ENCODE measurements at places on chromosomes 5 and 9.

- no peak for DNase-seq
Observed at GRCh38 chr5:169139480-169140050, 161.4 kb downstream of the SLIT3 start.

DNA sequence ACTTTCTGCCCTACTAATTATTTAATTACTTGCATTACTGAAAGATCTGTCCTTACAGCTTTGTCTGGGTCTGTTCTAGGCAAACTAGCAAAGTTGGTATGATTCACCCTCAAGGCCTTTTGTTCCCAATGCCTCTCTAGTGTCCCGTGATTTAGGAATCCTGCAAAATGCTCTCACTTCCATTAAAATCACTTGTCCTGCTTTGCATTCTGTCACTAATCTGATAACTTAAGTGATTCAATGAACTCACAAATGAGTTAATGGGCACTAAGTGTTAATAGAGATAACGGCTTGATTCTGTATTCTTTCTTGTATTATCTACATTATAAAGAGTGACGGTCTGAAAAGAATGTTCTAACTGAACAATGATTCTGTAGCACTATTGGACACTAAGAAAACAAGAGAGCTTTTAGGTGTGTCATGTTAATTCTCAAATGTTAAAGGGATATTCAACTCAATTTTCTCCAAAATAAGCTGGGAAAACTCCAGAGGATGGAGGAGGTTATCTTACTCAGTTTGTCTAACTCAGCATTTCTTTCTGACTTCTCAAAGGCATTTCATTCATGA lies 697.3 kb downstream of the CETN3 start:
- no peak for DNase-seq

GRCh38 chr9:17394881-17395510 lies 183.9 kb upstream of the SH3GL2 start:
- DNase-seq: no peak

DNA sequence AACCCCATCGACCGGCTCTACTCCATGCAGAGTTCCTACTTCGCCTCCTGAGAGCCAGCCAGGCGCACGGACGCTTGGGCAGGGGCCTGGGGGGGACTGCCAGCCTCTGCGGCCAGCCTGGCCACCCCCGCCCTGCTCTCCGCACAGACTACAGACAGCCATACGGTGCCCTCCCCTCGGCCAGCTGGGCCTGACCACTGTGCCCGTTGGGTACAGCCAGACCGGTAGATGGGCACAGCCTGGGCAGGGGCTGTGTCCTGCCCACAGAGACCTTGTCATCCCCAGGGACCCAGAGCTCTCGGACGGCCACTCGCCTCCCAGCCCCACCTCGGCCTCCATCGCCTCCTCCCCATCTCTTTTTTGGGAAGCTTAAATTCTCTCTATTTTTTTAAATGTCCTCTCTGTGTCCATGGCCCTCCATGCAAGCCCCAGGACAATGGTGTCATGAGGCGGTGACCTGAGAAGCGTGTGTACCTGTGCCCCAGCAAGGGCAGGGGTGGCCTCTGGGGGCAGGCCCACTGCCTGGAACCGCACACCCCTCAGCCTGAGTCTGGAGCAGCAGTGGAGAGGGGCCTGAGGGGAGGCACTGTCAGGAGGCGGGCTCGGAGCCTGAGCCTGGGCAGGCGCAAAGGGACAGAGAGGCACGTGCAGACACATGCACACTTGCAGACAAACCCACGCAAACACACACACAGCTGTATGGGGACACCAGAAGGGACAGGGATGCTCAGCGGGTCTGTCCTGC lies 82.8 kb downstream of the LMX1B start:
- no peak for DNase-seq

DNA sequence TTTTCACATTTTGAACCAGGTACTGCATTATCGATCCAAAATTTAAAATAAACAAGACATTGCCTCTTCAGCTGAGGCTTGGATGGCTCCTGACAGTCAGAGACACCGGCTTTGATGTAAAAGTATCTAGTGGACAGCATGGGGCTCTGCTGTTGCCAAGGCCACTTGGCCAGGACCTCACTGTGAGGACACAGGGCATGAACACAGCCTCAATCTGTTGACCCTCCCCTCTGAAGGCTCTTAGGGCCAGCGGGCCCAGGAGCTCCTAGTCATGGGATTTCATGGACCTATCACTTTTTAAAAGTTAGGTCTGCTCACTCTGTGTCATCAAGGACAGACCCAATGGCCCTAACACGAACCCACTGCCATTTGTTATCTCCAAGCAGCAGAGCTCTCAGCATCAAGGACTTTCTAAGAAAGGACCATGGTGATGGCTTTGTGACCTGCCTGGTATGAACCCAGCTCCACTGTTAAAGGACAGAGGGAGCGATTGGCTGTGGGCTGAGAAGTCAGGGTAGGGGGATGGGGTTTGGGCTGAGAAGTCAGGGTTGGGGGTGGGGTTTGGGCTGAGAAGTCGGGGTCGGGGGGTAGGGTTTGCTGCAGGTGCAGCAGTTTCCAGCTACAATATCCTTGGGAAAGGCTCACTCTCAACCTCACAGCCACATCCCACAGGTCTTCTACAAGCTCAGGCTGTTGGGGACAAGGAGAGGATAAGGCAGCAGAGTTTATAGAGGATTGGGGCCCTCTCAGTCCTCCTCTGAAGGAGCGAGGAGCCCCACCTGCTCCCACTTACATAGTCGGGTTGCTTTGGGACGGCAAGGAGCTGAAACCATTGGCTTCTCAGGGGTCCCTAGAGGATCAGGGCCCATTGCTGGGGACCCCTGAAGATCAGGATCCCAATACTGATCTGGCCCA lies 146.8 kb downstream of the BARX1 start:
- no peak for DNase-seq

- DNase-seq: no peak
Observed at GRCh38 chr5:155068616-155069100, 55.1 kb downstream of the KIF4B start.

DNA sequence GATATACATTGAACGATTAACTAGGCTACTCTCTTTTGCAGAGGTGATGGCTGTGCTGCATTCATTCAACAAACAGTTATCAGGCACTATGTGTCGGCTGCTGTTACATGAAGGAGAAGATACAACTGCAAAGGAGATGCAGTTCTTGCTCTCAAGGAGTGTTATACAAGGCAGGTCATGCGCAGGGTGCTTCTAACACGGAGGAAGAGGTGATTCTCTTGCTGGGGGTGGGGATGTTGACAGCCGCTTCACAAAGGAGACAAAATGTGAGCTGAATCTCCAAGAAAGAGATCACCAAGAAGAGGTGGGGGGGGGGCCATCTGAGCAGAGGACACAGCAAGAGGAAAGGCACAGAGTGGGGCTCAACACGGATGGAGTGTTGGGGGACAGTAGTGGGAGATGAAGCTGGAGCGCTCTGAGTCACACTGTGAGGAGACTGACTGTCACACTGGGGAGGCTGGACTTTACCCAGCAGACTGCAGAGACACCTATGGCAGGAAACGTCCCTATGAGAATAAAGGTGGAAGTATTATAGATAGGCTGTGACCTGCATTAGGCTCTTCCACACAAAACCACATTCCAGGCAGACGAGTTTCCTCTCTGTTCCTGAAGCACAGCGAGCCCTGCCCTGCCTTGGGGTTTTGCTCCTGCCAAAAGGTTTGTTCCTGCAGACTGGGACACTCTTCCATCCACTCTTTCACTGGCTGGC lies 20.9 kb downstream of the NDUFA8 start:
- DNase-seq: no peak

GRCh38 chr9:107460153-107461023 lies 29.2 kb downstream of the KLF4 start:
- no peak for DNase-seq

DNA sequence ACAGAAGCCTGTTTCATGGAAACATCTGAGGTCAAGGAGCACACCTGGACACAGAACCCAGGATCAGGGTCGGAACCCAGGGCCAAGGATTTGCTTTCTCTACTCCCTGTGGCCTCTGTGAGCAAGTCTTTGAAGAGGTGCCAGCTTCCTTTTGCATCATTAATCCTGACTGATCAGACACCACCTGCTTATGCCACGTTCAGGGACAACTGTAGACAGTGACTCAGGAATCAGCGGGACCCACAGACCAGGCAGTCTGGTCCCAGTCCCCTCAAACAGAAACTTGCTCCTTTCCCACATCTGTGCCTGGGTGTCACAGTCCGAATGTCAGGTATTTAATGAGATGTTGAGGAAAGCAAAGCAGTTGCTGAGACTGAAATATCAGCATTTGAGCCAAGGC lies 154.8 kb downstream of the SGCD start:
- no peak for DNase-seq

- no peak for DNase-seq
Observed at GRCh38 chr9:122986010-122986409, 45.2 kb downstream of the RABGAP1 start.

DNA sequence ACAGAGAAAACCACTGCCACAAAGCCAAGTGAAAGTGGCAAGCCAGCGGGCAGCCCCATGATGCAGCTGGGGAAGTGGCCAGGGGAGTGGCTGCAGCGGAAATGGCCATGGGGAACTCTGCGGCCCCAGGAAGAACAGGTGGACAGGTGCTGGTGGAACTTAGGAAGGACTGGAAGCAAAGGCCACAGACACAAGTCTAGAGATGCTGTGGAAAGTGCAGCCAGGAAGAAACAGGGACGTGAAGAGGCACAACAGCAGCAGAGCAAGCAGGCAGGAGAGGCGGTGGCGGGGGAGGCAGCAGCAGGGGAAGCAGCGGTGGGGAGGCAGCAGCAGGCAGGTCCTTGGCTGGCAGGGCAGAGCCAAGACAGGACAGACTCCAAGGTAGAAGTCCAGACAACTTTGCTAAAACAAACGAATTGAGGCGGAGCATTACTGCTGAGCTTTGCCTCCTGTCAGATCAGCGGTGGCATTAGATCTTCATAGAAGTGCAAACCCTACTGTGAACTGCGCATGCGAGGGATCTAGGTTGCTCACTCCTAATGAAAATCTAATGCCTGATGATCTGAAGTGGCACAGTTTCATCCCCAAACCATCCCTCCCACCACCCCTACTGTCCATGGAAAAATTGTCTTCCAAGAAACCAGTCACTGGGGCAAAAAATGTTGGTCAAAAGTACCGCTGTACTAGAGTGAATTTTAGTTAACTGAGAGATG lies 11.8 kb downstream of the SURF6 start:
- DNase-seq: no peak

- DNase-seq: no peak
Observed at GRCh38 chr5:67310169-67310568, 113.6 kb upstream of the CD180 start.

- DNase-seq: no peak
Observed at GRCh38 chr9:91234523-91234922, 127.2 kb downstream of the AUH start.

DNA sequence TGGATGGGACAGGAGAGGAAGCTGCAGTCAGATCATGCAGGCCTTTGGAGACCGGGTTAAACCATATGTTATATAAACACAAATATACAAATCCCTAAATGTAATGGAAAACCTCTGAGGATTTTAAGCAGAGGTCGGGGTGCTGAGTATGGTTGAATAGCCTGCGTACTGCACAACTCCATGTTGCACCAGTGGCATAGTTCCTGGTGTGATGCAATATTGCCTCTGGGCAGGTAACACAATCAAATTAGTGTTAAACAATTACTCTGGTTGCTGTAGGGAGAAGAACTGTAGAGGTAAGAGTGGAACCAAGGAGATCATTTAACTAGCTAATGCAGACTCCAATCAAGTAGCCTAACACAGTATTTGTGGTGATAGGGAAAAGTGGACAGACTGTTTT lies 21.3 kb upstream of the RNF145 start:
- no peak for DNase-seq

GRCh38 chr5:109312695-109313094 lies 97.1 kb downstream of the PJA2 start:
- DNase-seq: no peak

DNA sequence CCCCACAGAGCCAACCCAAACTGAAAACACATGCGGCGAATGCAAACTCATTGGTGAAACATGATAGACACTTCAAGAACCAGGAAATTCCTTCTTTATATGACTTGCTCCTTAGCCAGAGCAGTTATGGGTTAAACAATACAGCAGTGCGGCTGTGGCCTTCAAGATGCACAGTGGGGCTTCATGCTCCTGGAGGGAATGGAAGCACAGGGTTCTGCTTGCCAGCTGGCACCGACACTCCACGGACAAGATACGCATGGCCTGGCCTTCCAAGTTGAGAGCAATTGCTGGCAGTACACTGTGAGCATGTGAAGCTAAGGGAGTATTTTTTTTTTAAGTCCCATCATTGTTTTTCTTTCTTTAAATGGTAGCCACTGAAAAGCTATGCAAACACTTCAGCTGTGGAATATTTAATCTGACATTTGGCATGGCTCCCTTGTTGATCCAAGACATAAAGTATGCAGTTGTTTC lies 451.6 kb upstream of the CD180 start:
- no peak for DNase-seq

GRCh38 chr9:124228516-124228915 lies 29.2 kb upstream of the NEK6 start:
- no peak for DNase-seq

- no peak for DNase-seq
Observed at GRCh38 chr5:132561601-132562000, 4.8 kb downstream of the RAD50 start.

DNA sequence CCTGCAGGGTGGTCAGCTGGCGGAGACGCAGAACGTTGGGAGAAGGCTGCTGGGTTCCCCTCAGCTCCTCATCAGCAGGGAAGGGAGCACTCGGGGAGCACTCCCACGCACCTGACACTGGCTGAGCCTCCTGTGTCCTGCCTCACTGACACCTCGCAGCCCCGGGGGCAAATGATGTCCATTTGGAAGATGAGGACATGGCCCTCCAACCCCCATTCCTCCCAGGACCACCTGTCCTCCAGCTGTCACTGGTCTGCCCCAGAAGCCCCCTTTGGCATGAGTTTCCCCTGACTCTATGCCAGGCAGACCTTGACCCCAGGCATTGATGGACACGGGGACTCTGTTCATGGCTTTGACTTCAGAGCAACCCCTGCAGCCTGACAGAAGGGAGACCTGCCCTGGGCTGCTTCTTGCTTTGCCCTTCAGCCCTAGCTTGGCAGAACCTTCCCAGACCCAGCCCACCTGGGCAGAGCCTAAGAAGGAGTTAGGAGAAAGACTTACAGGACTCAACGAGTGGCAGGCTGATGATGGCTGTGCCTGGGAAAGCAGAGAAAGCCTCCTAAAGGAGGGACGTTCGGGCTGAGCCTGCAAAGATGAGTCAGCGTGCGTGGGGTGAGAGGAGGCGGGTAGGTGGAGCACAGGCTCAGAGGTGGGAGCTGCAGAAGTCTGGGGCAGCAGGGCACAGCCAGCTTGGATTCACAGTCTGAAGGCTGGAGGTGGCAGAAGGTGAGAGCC lies 90.6 kb downstream of the LMX1B start:
- DNase-seq: no peak

GRCh38 chr9:129888293-129889121 lies 53.2 kb downstream of the USP20 start:
- no peak for DNase-seq

GRCh38 chr9:127281891-127282290 lies 17.3 kb downstream of the GARNL3 start:
- no peak for DNase-seq

GRCh38 chr9:94799578-94800264 lies 73.2 kb downstream of the AOPEP start:
- DNase-seq: no peak

Data from NCI-H1105 (cell line).